ENCODE measurements at places on chromosomes 13 and 19.

GRCh38 chr19:3698974-3699740, 1.1 kb downstream of the PIP5K1C start:
- no peak for DNase-seq

GRCh38 chr19:18183529-18183928, 9.5 kb upstream of the MPV17L2 start:
- DNase-seq, result no peak

DNA sequence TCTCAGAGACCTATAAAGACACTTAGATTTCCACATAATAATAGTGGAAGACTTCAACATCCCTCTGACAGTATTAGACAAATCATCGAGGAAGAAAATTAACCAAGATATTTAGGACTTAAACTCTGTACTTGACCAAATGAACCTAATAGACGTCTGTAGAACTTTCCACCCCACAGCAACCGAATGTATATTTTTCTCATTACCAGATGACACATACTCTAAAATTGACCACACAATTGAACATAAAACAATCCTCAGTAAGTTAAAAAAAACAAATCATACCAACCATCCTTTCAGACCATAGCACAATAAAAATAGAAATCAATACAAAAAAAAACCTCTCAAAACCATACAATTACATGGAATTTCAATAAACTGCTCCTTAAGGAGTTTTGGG, 201.0 kb downstream of the POSTN start:
- no peak for DNase-seq

DNA sequence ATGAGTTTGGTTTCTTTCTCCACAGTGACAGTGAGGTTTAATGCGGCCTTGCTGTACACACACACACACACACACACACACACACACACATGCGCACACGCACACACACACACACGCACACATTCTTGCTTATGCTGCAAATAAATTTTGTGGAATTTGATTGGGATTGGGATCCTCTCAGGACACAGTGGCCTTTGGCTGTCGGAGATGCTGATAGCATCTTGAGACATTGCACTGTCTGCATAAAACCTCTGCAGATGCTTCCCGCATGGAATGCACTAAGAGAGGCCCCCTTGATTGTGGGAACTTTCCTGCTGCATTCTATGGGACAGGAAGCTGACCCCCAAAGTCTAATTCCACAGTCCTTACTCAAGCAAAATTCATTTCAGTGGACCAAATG, 145.6 kb downstream of the FLT1 start:
- DNase-seq, result no peak

DNA sequence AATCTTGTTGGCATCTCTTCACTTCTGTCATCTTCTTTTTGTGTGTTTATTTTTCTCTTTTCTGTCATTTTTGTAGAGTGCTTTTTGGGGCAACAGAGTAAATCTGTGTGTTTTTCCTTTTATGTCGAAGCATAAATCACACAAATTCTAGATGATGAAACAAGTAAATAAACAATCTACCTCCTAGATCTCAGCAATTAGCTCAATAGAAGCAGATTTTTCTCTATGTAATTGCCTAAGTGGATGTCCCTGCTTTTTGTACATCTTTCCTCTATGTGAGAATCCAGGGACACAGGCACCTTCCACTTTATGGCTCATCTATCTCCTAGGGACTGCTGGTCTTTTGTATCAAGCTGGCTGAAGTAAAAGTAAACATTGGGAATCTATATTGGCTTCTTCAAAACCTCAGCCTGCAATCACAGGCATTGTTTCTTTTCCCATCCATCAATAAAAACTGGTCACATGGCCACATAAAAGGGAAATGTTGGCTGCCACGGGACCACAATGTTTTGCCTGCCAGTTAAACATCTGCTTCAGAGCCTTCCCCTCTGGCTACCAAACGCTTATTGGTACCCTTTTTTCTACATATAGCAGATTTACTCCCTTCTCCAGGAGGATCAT, 323.8 kb downstream of the LMO7 start:
- no peak for DNase-seq

GRCh38 chr19:27742041-27742440, 1470.9 kb downstream of the UQCRFS1 start:
- no peak for DNase-seq

GRCh38 chr13:45238945-45239795, 38.3 kb upstream of the KCTD4 start:
- no peak for DNase-seq

GRCh38 chr19:48802623-48803022, 8.2 kb downstream of the BCAT2 start:
- no peak for DNase-seq

- no peak for DNase-seq
These were observed 35.7 kb upstream of the FAM216B start for GRCh38 chr13:42745655-42746054.

DNA sequence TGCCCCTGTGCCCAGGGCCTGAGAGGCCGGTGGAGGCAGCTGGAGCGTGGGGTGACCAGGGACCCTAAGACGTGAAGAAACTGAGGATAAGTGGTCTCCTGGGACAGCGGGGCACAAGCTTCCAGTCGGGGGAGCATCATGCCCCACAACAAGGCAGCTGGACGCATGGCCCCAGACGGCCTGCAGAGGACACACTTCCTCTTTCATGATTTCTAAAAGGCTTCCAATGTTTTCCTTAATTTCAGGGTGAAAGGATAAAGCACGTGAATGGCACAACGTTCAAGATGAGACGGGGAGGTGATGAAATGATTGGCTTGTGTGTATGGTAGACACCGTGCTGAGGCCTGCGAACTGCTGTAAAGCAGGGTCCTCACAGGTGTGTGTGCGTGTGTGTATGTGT, 20.2 kb upstream of the MYDGF start:
- DNase-seq, result no peak

DNA sequence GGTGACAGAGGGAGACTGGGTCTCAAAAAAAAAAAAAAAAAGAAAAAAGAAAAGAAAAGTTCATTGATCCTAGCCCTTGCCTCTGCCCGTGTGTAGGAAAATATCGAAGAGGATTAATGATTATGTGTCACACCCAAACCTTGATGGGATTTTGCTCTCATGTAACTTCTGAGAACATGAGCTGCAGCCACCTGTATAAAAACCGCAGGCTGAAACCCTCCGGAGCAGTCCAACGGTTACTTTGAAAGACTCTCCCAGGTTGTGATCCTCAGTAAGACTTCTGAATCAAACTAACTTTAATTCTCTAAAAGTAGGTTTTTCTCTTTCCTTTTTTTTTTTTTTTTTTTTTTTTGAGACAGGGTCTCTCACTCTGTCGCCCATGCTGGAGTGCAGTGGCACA, 4.3 kb upstream of the PSMC4 start:
- no peak for DNase-seq

DNA sequence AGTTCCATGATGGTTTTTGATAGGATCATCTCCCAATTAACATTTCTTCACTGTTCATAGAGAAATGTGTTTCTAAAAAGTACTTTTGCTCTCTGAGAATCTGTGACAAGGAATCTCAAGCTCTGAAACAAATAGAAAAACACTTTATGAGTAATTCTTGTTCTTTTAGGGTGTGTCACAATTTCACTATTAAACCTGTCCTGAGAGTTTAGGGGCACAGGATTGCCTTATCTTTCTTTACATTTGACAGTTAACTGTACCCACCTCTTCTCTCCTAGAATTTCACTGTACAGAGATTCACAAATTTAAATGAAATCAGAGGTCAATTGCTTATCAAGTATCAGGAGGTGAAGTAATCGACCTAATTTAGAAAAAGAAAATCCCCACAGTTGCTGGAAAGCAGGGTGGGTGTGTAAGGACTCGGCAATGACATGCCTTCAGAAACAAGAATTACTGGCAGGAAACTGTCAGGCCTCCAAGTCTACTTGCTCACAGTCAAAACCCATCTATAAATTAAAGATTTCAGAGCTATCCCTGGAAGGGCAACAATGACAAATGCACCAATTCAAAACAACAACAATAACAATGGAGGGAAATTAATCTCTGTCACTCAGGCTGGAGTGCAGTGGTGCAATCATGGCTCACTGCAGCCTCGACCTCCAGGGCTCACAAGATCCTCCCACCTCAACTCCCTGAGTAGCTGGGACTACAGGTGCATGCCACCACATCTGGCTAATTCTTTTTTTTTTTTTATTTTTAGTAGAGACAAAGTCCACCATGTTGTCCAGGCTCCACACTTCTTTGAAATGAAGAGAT, 250.2 kb downstream of the ABCC4 start:
- DNase-seq, result no peak

DNA sequence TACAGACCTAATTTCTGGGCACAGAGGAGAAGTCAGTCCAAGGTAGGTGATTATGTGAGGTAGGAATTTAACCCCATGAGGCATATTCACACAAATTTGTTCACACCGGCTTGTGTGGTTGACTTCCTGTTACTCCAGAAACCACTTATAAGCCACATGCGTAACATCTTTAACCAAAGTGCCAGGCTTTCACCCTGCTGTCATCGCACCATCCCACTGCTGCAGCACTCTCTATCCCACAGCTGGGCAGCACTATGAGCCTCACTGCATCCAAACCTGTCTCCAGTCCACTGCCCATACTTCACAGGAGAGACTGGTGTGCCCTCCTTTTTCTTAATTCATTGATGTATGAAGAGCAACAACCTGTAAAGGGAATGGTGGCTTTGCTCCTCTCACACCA, 128.2 kb upstream of the ARGLU1 start:
- no peak for DNase-seq

GRCh38 chr13:24717217-24717616, 37.0 kb downstream of the ATP12A start:
- DNase-seq, result no peak

DNA sequence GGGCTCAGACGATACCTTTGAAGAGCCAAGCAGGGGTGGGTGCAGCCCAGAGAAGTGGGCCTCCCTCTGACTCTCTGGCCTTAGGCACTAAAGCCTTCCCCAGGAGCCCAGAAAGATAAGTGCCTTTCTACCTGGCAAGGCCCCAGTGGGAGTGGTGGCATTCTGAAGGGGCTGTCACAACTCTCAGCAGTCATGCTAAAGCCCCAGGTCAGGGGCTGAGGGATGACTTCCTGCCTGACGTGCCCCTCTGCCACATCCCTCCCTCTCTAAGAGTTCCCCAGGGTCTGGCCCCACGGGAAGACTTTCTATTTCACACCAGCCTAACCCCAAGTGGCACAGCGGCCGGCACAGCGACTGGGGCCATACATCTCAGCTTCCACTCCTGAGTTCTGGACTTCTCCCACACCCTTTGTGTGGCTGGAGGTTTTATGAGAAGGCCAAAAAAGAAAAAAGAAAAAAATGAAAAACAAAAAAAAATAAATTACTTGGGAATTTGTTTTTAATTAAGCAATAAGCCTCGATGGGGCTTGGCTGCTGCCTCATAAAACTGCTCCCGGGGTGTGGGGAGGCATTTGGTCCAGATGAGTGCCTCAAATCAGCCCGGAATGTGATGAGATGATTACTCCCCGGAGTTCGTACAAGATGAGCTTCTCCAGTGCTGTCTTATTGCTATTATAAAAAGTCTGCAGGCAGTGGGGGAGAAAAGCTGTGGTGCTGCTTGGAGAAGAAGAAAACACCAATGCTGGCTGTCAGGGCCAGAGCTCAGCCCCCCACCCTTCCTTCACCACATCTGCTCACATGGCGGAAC, 28.5 kb upstream of the PLEKHF1 start:
- no peak for DNase-seq

DNA sequence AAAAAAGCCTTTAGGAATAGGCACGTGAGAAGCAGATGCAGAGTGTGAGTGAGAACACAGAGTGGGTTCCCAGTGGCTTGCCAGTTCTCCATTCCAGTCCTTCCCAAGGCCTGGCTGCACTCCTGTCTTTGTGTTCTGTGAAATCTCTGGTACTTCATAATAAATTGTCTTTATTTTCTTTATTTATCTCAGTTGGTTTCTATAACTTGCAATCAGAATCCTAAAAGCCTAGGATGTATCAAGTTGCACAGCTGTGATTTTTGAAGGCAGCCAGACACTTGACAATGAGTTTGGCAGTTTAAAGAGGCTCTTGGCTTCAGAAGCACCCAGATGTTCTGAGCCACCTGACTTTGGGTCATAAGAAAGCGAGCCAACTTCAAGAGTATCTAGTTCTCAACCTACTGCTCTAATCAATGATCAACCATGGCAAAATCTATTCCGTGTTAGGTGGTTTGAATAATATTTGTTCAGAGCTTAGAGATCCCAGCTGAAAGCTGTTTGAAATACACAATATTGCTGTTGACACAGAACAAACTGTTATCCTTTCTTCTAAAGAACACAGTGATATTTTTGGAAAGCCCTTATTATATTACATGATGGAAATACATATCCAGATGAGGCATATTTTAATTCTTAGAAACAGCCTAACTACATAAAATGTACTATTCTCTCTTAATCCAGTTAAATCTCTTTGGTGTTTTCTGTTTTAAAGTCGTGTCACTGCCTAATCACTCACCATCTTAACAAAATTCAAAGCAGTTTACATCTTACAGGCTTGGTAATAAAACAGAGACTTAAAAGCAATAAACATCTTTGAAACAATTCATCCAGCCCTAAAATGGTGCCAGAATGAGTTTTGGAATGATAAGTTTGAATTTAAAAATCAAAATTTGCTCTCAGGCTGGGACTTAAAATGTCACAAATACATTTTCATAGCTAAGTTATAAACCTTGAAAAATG, 483.0 kb upstream of the NBEA start:
- no peak for DNase-seq
